Calu3 (cell line): ENCODE measurements at places on chromosomes 6 and 20.

DNA sequence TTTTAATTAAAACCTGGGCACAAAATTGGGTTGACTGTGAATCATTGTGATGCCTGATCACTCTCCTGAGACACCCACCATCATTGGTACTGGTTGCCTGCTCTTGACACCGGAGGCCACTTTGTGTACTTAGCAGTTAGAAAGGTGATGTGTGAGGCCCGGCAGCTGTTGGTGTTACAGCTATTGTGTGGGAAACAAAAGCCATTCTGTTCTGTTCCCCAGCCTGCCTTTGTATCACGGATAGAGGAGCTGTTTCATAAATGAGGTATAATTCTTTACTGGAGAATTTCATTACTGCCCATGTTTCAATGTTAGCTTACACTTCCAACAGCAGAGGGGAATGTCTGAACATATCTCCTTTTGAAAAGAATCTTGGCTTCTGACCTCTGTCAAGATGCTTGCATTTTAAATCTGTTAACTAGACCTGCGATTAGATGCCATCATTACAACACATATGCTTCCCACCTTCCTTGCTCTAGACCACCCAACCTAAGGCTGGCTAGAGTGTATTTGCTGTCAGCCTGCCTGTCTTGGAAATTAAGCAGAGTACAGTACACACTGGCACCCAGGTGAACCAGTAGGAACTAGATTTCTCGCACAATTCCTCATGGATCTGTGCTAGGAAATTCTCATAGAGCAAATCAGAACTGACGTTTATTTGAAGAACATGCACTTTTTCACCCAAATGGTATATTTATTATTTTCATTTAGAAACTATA, 142.4 kb upstream of the INSM1 start:
- no peak for DNase-seq

DNA sequence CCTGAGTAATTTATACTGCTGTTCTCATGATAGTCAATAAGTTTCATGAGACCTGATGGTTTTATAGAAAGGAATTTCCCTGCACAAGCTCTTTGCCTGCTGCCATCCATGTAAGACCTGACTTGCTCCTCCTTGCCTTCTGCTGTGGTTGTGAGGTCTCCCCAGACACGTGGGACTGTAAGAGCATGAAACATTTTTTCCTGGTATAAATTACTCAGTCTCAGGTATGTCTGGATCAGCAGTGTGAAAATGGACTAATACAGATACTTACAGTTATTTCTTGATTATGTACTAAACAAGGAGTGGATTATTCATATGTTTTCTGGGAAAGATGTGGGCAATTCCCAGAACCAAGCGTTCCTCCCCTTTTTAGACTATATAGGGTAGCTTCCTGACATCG, 1.9 kb upstream of the TRIM38 start:
- no peak for DNase-seq

DNA sequence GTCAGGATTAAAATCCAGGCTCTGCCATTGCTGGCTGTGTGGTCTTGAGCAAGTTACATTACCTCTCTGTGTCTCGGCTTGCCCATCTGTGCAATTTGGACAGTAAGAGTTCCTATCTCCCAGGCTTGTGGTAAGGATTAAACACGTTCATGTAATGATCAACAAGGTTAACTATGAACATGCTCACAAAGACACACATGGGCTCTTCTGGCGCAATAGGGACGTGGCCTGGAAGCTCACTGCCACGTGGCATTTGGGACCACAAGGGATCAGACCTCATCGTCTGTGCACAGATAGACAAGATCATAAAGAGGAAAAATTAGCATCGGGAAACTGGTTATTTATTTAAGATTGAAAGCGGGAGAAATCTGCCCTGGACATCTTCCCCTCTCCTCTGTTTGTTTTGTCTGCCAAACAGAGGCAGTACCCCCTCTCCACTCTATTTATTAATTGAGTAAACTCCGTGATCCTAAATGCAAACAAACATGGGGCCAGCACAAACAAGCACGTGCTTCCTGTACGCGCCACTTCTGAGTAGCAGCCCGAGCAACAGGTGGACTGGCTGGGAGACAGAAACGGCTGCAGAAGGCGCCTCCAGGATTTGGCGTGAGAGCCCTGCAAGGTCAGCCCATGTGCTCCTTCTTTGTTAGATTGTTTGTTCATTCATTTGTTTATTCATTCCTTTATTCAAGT, 95.0 kb downstream of the CDH26 start:
- DNase-seq: no peak

DNA sequence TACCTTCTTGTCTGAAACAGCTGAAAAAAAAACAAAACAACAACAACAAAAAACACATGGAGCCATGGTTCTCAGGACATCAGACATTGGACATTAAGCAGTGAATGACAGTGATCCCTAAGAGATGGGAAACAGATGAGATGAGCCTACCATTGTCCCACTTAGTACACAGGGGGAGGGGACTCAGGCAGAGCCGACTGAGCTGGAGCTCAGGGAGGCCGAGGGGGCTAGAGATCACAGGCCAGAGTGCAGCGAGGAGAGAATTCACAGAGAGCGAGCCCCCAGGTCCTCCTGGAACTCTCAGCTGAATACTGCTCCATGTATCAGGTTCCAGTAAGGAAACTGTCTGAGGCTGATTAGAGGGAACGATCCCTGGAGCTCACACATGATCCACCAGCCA, 134.6 kb downstream of the GRM4 start:
- no peak for DNase-seq

- DNase-seq: no peak
Measured at GRCh38 chr6:52497652-52498408, 77.7 kb downstream of the EFHC1 start.

DNA sequence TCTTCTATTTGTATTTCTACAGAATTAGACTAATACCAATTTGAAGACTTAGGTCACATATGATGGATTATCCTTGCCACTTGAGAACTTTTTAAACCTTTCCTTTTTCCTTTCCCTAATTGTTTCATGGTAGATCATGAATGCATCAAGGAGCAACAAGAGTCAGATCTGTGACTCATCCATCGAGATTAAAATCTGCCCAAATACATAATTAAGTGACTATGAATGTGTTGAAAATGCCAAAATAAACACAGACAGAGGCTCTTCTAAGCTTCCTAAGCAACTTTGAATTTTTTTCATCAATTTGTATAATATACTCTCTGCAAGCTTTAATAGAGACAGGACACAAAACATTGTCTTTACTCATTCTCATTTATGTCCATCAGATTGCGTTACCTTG, 23.5 kb upstream of the HTR1E start:
- no peak for DNase-seq

DNA sequence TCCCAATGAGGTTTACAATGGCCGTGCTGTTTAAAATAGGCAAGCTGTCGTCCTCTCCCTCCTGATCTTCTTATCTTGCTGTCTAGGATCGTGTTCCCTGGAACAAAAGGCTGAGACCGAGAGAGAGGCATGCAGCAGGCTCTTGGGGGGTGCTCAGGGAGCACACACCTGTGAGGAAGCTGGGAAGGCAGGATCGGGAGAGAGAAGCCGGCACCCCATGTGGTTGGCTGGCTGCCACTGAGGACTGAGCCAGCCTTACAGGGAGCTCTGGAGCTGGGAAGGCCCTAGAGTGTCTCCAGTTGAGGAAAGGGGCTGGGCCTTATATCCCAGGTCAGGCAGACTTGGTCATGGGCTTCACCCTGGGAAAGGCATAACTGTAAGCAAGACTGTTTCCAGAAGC, 184.2 kb downstream of the LY86 start:
- no peak for DNase-seq

DNA sequence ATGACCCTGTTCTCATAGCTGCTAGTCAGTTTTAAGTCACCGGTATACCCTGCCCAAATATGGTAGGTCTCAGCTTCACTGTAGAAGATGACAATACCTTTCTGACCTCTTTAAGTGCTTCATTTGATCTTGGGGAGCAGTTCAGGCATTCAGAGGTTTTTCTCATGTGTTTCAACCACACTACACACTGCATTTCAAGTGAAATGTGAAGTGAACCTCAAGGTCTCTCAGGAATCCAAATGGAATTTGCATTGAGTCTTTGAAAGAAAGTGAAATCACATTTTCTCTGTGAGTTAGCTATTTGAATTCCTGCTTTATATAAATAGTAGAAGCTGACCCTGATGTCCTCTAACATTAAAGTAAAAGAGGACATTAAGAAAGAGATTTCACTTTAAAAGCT, 461.6 kb downstream of the ADGRB3 start:
- no peak for DNase-seq

GRCh38 chr6:158815379-158815724, 3.8 kb downstream of the EZR start:
- no peak for DNase-seq

- no peak for DNase-seq
Measured at GRCh38 chr6:53240139-53240538, 91.5 kb upstream of the GCM1 start.

- peak; percentile 12 for DNase-seq
Measured at GRCh38 chr6:119727504-119728219, 378.1 kb upstream of the MAN1A1 start.

DNA sequence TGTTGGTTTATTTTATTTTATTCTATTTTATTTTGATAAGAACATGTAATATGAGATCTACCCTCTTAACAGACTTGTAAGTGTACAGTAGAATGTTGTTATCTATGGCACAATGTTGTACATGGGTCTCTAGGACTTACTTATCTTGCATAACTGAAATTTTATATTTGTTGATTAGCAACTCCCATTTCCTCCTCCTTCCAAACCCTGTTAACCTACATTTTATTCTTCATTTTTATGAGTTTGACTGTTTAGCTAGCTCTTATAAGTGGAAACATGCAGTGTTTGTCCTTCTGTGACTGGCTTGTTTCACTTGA, 37.9 kb upstream of the BCAS1 start:
- no peak for DNase-seq
